Fibroblast of villous mesenchyme (primary cell): ENCODE measurements at places on chromosomes 1 and 21. TPM values are rescaled to one million over a fixed set of nuclear protein-coding genes. Genes with fewer than 3 reads are reported as not detected.

- DNase-seq = no peak
Measured at GRCh38 chr1:90544356-90544755, 172.7 kb downstream of the BARHL2 start.

Gene GJA8
- not detected in 2 replicates for total RNA-seq

Gene OR2G6
- not detected in 2 replicates for total RNA-seq

Gene C1orf94
- total RNA-seq = not detected in 2 replicates

Gene RAB25
- not detected in 2 replicates for total RNA-seq

GRCh38 chr1:219710529-219711194, 97.8 kb upstream of the ZC3H11B start:
- peak; percentile 64 for DNase-seq

DNA sequence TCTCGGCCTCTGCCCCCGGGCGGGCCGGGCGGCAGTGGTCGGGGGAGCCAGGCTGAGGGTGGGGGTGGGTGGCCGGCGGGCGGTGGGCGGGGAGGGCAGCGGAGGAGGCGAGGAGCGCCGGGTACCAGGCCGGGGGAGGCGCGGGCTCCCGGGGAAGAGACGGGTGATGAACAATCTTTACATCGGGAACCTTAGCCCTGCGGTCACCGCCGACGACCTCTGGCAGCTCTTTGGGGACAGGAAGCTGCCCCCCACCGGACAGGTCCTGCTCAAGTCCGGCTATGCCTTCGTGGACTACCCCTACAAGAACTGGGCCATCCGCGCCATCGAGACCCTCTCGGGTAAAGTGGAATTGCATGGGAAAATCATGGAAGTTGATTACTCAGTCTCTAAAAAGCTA, 112.5 kb downstream of the NBPF12 start:
- no peak for DNase-seq

Gene SELP
- not detected in 2 replicates for total RNA-seq

Gene DPT
- 0.32 and 1.7 TPM in 2 replicates for total RNA-seq

Gene OR2W3
- total RNA-seq = 0.86 and 0.97 TPM in 2 replicates

DNA sequence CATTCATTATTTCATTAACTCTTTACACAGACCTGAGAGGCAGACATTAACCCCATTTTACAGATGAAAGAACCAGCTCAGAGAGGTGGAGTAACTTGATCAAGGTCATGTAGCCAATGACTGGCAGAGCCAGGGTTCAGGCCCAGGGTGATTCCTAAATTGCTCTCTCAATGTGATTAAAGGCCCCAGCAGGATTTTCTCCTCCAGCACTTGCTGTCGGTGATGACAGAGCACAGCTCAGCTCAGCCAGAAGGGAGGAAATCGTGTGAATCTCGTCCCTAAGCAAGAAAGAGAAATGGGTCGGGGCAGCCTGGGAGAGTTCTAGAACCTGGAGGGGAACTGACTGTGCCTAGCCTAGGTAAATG, 19.5 kb upstream of the RNF19B start:
- no peak for DNase-seq

Gene SLC25A24
- 62.2 and 80.7 TPM in 2 replicates for total RNA-seq

Gene IL6R
- total RNA-seq = 11.6 and 30.2 TPM in 2 replicates

- DNase-seq = no peak
Measured at GRCh38 chr21:21226472-21226871, 228.3 kb downstream of the NCAM2 start.

GRCh38 chr1:151715726-151716404, 738 bp downstream of the CELF3 start:
- no peak for DNase-seq

Gene PLA2G2D
- not detected in 2 replicates for total RNA-seq

Gene KLHL12
- total RNA-seq = 23.8 and 35.4 TPM in 2 replicates

DNA sequence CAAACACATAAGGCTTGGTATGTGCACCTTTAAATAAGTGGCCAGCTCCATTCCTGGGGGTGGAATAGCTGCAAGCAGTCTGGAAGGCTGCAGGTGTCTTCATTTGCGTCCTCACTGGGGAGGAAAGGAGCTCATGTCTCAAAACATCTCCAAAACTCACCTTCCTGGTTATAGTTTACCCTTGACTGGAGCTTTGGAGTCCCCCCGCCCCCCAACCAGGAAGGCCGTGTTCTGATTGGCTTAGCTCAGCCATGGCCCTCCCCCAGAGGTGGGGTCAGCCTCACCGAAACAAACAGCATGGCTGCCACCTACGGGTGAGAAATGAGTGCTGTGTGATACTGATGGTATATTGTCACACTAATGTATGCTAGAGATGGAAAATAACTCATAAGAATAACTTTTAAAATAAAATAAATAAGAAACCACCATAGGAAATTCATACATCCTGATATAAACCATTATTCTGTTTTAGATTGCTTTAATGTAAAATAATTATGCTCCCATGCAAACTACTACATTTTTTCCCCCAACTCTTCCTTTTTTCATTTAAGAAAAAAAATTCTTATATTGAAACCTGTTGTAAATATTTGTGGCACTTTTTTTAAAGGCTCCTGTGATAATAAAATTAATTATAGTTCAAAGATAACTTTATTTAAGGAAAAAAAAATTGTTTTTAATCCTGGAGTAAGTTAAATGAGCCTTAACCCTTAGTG, 90.8 kb downstream of the ZP4 start:
- DNase-seq = peak; percentile 21

DNA sequence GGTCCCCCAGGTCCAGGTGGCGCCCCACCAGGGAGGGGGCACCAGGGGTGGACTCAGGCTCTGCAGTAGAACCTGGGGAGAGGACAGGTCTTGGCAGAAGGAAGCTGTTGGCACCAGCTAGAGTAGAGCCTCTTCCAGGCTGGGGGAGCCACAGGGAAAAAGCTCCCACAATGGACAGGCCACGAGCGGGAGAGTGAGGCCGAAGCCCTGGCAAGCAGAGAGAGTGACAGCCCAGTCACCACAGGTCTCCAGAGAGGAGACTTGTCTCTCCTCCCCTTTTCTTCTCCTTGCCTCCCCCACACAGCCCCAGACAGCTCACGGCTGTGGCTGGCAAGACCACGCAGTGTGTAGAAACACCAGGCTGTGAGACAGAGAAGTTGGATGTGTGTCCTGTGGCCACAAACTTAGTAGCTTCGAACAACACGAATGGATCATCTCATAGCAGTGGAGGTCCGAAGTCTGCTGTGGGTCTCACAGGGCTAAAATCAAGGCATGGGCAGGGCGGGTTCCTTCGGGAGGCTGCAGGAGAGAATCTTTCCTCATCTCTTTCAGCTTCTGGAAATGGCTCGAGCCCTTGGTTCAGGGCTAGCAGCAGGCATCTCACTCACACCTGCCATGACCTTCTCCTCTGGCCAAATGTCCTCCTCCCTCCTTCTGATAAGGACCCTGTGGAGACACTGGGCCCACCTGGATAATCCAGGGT, 3.3 kb downstream of the KRTAP12-4 start:
- no peak for DNase-seq

Gene ANXA9
- 0.32 and 0.86 TPM in 2 replicates for total RNA-seq

GRCh38 chr1:221891708-221892107, 149.8 kb upstream of the DUSP10 start:
- peak; percentile 87 for DNase-seq

Gene TNFRSF4
- 0.32 and 0.43 TPM in 2 replicates for total RNA-seq

DNA sequence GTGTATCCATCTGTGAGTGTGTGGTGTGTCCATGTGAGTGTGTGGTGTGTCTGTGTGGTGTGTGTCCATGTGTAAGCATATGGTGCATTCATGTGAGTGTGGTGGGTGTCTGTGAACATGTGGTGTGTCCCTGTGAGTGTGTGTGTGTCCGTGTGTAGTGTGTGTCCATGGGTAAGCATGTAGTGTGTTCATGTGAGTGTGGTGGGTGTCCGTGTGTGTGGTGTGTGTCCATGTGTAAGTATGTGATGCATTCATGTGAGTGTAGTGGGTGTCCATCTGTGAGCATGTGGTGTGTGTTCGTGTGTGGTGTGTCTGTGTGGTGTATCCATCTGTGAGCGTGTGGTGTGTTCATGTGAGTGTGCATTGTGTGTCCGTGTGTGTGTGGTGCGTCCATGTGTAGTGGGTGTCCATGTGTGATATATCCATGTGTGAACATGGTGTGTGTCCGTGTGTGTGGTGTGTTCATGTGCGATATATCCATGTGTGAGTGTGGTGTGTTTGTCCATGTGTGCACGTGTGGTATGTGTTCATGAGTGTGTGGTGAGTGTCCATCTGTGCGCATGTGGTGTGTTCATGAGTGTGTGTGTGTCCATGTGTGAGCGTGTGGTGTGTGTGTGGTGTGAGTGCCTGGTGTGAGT, 12.3 kb downstream of the SLC19A1 start:
- DNase-seq = no peak

- no peak for DNase-seq
Measured at GRCh38 chr1:203550846-203551245, 56.9 kb downstream of the OPTC start.

DNA sequence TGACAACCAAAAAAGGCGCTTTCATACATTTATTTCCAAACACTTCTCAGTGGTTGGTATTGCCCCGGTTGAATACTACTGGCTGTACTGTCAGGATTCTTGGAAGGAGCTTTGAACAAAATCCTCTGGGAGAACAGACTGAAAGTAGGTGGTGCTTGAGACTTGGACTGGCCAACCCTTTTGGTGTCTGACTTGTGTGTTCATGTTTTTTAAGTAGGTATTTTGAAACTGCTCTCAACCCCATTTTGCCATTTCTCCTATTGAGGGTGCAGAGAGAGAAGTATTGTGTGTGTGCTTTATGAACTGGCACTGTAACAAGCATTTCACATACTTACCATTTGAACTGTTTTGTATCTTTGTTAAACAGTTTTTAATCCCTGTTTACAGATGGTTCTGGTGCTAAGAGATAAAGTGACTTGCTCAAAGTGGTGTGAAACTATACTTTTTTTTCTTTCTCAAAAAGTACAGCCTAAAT, 21.2 kb downstream of the ARID1A start:
- DNase-seq = peak; percentile 60

DNA sequence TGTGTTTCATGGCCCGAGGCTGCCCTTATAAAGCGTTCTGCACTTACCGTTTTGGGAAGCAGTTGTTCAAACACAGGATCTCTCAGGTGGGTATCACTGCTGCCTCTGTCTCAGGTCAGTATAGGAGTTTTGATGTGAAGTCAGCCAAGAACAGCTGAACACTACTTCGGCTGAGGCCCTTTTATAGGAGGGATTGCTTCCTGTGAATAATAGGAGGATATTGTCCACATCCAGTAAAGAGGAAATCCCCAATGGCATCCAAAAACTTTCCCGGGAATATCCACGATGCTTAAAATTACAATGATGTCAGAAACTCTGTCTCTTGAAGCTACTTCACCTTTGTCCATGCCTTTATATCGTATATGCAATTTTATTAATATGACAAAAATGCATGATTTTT, at the start of gene SELE:
TSS of gene SELE (minus strand) at position 156 of the 400 bp plus-strand sequence. CDS start 467 bp downstream, outside the sequence.
- DNase-seq = no peak

GRCh38 chr1:232353001-232353400, 276.9 kb downstream of the SIPA1L2 start:
- DNase-seq = no peak

DNA sequence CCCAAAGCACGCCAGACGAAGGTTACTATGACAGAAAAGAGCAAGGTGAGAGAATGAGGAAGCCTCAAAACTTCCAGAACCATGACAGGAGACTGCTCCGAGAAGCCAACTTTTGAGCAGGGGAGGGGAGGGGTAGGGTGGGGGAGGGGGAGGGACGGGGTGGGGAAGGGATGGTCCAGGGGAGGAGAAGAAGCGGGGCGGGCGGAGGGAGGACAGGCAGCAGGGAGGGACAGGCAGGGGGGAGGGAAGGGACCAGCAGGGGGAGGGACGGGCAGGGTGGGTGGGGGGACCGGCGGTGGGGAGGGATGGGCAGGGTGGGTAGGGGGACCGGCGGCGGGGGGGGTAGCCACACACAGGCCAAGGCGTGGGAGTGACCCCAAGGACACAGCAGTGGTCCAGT, 2.0 kb downstream of the INTS11 start:
- no peak for DNase-seq

DNA sequence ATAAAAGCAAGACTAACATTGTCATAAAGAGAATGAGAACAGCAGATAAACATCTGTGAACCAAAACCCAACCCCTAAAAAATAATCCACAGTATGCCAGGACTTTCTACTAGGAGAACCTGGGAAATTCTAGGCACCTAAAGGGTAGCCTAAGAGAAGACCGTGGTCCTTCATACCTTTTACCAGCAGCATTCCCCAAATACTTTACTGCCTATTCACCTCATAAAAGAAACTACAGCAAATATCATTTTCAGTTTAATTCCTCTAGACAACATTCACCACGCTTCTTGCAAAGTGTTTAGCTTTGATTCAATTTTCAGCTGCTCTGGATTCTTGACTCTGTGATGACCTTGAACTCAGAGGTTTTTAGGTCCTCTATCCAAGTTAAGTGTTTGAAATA, 1180.7 kb upstream of the B3GALT2 start:
- no peak for DNase-seq
